ENCODE measurements at places on chromosomes 3 and 15. TPM values are rescaled to one million over a fixed set of nuclear protein-coding genes. Genes with fewer than 3 reads are reported as not detected.
A peak's percentile ranks its signal among the peaks of the same experiment; 100 is the strongest.

The TFRC gene
- 104 TPM for total RNA-seq

The SUSD5 gene
- 2.9 TPM for total RNA-seq

The SAMD7 gene
- not detected for total RNA-seq

GRCh38 chr15:87144775-87145174 lies 1065.1 kb downstream of the AGBL1 start:
- peak; percentile 79 for DNase-seq

DNA sequence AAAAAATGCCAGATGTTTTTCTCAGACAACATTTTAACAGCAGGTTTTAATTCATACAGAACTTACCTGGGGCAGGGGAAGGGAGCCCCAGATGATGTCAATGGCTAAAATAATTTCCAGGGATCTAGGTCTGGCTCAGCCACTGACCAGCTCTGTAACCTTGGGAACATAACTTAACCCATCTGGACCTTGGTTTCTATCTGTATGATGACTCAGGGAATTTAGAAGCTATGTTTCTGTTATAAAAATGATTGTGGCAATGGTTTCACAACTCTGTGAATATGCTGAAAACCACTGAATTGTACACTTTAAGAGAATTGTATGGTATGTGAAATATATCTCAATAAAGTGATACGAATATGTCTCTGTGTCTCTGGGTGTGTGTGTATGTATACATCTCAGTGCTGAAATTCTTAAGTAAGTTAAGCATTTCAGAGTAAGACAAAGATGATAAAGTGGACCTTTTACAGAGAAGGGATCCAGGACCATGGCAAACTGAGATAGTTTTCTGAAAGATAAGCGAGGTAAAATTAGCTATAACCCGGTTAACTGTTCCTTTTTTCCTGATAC lies 2.9 kb downstream of the SH3GL3 start:
- DNase-seq: no peak

GRCh38 chr3:129233538-129233937 lies 15.9 kb upstream of the COPG1 start:
- DNase-seq: no peak

DNA sequence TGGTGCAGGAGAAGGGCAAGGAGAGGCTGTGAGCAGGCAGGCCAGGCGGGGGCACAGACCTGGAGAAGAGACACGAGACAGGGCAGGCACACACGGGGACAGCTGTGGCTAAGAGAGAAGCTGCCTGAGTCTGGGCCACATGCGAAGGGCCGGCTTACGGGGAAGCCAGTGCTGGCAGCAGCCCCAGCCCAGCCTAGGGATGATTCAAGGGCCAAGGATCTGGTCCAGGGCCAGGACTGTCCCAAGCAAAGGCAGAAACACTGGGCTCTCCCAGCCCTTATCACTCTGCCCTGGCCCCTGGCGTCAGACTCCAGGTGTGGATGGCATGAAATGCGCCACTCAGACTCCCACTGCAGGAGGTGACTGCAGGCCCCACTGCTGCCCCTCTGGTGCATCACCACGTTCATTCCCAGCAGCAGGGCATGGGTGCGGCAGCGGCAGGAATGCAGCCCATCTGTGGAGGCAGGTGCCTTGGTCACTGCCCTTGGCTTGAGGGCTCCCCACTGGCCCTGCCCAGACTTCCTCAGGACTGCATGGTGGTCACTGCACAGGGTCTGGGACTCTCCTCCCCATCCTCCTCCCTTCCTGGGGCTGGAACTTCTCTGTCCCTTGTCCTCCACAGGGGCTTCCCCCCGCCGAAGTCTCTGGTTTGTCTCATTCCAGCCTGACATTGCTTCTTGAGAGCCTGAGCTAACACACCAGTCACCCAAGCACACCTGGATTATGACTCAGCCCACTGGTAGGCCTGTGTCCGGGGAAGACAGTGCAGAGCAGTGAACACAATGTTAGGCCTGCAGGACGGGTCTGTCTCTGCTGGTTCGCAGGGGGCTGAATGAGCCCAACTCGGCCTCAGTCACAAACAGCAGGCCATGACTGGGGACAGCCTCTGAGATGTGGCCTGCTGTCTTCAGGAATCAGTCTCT lies 69.3 kb downstream of the TBC1D2B start:
- peak; percentile 76 for DNase-seq

GRCh38 chr3:50320853-50321335 lies 1.7 kb downstream of the HYAL2 start:
- DNase-seq: peak; percentile 36

DNA sequence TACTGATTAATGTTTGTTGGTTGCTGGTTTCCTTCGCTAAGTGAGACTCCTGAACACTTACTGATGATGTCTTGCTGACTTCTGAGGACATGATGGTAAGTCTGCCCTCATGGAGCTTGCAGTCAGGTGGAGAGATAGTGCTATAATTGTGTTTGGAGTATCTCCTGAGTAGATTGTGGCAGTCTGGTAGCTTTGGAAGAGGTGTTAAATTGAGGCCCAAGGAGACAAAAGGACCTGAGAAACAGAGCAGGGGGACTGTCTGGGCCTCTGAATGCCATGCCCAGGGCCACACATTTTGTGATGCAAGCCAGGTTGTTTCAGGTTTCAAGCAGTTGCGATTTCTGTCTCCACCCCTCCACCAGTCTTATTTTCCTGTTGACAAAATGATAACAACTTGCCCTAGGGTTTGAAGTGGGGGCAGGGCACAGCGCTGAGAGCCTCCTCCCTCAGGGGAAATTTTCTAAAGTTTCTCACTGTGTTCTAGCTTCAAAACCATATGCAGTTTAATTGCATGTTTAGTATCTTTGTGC lies 16.7 kb downstream of the SMAD3 start:
- DNase-seq: no peak

- peak; percentile 76 for DNase-seq
Observed at GRCh38 chr3:111151438-111151837, 79.8 kb downstream of the NECTIN3 start.

- peak; percentile 16 for DNase-seq
Observed at GRCh38 chr3:178022599-178022998, 513.6 kb upstream of the KCNMB2 start.

Measured in astrocyte (in vitro differentiated cells and primary cell).